ENCODE measurements at places on chromosomes 4 and X.
A peak's percentile ranks its signal among the peaks of the same experiment; 100 is the strongest.

GRCh38 chr4:54392479-54392878, 163.4 kb downstream of the PDGFRA start:
- no peaks in the 10 kb centered on the region for H3K36me3 ChIP-seq
- H3K27me3 ChIP-seq, result no peaks in the 10 kb centered on the region
- no peak for DNase-seq
- no peaks in the 10 kb centered on the region for H3K4me1 ChIP-seq
- H3K27ac ChIP-seq, result no peak overlapping the region

GRCh38 chr4:85402371-85402770, 72.6 kb upstream of the ARHGAP24 start:
- no peaks in the 10 kb centered on the region for H3K27me3 ChIP-seq
- H3K36me3 ChIP-seq, result no peaks in the 10 kb centered on the region
- no peaks in the 10 kb centered on the region for H3K4me1 ChIP-seq
- H3K27ac ChIP-seq, result no peak overlapping the region

- DNase-seq, result peak; percentile 46
- H3K4me3 ChIP-seq, result peak overlapping the region; percentile 45
- no peaks in the 10 kb centered on the region for H3K27me3 ChIP-seq
- H3K4me1 ChIP-seq, result peaks cover 90% of the 10 kb centered on the region
Observed at GRCh38 chrX:136635235-136635634, 12.7 kb upstream of the CD40LG start.

- no peak for DNase-seq
- no peak overlapping the region for H3K4me3 ChIP-seq
- H3K27me3 ChIP-seq, result no peaks in the 10 kb centered on the region
- no peaks in the 10 kb centered on the region for H3K4me1 ChIP-seq
- peak overlapping the region; percentile 47 for H3K27ac ChIP-seq
Observed at GRCh38 chr4:139188648-139189416, 11.8 kb upstream of the ELF2 start.

DNA sequence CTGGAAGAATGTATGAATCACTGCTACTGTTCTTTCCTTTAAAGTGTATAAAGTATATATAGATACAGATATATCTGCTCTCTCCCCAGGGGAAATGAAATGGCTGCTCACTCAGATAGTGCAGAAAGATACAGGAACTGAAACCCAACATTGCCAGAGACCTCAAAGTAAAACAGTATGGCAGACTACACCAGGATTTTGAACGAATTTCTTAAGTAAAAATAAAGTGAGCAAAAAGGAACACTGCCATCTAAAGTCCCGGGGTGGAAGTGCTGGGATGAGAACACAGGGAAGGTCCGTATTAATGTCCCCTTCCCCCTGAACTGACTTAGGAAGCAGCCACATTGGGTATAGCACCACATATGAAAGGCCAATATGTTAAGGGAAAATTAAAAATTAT, 93.4 kb downstream of the TMA16 start:
- DNase-seq, result no peak
- no peak overlapping the region for H3K4me3 ChIP-seq

DNA sequence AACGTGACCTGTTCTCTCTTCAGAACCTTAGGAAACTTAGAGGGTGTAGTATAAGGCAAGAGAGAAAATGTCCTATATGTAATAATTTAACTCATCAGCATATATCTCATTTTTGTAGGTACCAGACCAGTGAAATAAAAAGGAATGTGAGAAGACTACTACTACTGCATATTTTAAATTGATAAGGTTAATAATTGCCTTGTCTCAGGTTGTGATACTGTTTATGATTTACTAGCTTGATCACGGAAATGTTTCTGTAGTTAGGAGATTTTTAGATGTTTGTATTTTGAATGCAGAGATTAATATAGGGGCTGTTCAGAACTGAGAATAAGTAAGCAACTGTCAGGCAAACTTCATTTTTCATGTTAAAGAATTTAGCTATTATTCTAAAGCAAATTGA, 1563.4 kb downstream of the C4orf33 start:
- no peaks in the 10 kb centered on the region for H3K36me3 ChIP-seq
- no peaks in the 10 kb centered on the region for H3K4me1 ChIP-seq
- DNase-seq, result no peak
- H3K4me3 ChIP-seq, result no peak overlapping the region

DNA sequence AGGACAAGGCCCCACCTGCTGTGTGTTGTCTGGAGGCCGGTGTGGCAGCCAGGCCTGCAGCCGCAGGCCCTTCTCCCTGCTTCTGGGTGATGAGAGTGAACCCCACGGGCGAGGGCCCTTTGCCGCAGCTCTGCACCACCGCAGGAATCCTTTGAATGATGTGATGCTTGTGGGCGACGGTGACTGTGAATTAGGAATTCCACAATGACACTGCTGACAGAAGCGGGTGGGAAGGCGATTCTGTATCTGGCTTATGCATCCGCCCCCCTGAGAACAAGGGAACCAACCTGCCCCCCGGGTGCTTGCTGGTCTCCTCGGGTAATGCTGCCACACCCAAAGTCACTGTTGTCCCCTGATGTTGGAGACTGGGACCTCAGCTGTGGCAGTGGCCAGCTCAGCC, 19.5 kb upstream of the MAN2B2 start:
- H3K27me3 ChIP-seq, result peaks cover 8% of the 10 kb centered on the region
- no peak overlapping the region for H3K4me3 ChIP-seq
- H3K27ac ChIP-seq, result no peak overlapping the region
- DNase-seq, result no peak
- no peaks in the 10 kb centered on the region for H3K36me3 ChIP-seq
- no peaks in the 10 kb centered on the region for H3K4me1 ChIP-seq

DNA sequence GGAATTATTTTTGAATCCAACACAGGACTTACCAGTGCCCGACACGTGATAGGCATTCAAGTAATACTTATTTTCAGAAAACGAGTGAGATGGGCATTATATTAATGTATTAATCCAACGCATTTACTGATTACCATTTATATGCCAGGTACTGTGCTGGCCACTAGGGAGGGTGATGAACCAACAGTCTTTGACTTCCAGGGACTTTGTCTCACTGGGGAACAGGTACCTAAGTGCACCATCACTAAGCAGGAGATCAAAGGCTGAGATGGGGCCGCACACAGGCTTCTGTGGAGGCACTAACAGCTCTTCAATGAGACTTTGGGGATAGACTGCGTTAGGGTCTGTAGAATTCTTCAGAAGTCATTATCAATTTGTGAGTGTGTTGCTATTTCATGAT, 5.7 kb upstream of the TADA2B start:
- H3K36me3 ChIP-seq, result no peaks in the 10 kb centered on the region
- no peak overlapping the region for H3K27ac ChIP-seq
- H3K4me3 ChIP-seq, result no peak overlapping the region
- no peak for DNase-seq
- H3K4me1 ChIP-seq, result no peaks in the 10 kb centered on the region
- no peaks in the 10 kb centered on the region for H3K27me3 ChIP-seq

DNA sequence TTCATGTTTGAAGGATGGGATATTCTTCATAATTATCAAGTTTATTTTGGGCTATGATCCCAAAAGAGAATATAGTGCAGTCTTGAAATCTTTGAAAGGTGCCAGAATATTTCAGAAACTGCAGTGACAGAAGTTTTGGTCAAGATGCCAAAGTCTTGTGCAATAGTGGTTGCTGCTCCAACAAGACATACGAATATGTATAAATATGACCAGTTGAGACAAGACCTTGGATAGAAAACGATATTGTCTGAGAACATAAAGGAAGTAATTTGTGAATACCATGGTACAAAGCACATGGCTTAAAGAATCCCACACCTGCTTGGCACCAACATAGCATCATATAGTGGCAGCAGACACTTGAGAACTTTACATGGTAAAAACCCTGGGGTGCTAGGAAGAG, 48.6 kb upstream of the AMELX start:
- no peaks in the 10 kb centered on the region for H3K4me1 ChIP-seq
- no peak overlapping the region for H3K4me3 ChIP-seq
- H3K27me3 ChIP-seq, result no peaks in the 10 kb centered on the region
- no peak overlapping the region for H3K27ac ChIP-seq
- DNase-seq, result no peak

DNA sequence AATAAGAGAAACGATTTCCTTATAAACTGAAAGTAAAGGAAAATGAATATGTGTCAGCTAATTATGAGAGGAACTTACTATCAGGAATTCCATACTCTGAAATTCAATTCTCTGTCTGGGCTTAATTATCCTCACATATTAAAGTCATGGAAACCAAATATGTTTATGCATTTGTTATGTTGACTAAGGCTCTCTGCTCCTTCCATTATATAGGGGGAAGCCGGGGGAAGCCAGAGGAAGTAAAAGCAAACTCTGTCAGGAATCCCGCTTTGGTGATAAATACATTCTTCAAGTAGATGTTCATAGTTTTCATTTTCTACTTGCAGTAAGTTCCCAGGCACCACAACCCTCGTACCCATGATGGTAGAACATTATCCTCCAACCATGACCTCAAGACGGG, 142.8 kb upstream of the VCX2 start:
- no peaks in the 10 kb centered on the region for H3K27me3 ChIP-seq
- H3K36me3 ChIP-seq, result no peaks in the 10 kb centered on the region
- DNase-seq, result no peak
- no peaks in the 10 kb centered on the region for H3K4me1 ChIP-seq
- H3K27ac ChIP-seq, result no peak overlapping the region
- H3K4me3 ChIP-seq, result no peak overlapping the region

DNA sequence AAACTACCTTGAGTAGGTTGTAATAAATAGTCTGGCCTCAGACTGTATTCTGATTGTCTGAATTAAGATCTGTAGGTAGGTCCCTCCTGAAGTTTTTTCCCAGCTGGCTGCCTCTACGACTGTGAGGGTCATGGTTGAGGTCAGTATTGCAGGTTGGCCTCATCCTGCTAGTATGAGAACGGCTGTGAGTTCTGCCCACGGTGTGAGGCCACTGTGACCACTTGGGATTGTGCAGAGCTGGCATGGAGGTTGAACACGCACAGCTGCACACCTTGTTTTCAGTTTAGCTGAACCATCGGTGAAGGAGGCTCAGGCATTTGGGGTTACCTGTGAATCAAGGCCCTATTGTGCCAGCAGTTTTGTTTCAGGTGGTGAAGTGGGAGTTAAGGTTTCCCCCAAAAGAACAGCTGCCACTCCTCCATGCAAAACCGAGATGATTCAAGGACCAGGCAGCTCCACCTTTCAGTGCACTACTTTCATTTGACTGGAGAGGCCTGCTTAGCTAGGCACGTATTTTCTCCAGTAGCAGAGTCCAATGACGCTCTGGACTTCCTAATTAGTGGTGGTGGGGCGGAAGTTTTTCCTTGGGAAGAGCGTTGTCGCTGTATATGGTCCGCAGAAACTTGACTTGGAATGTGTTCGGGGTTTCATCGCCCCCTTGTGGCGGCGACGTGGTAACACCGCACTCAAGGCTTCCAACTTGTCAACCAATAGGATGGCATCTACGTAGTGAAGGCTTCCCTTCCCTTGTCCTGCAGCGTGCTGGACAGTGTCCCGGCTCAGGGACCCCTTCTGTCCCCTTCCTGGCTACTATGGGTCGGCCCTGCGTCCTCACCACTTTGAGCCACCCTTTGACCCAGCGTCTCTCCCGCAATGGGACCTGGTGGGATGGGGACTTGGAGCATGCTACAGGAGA, 13.8 kb downstream of the CMC4 start:
- H3K4me3 ChIP-seq, result peak overlapping the region; percentile 3
- no peak overlapping the region for H3K27ac ChIP-seq
- no peaks in the 10 kb centered on the region for H3K27me3 ChIP-seq
- H3K36me3 ChIP-seq, result no peaks in the 10 kb centered on the region
- peak; percentile 51 for DNase-seq
- peaks cover 9% of the 10 kb centered on the region for H3K4me1 ChIP-seq

DNA sequence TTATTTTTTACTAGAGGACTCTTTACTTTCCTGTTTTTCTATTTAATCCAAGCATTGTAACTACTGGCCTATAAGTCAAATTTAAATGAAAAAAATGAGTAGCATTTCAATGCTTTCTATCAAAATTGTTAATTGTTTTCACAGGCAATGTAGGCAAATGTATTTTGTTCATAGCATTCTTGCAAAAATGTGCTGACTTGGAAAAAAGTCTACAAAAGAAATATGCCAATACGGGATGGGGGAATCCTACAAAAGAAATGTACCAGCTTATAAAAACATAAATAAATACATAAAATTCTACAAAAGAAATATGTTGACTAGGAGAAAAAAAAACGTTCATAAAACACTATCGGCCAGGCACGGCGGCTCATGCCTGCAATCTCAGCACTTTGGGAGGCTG, 14.9 kb upstream of the S100G start:
- H3K27me3 ChIP-seq, result no peaks in the 10 kb centered on the region
- DNase-seq, result no peak
- H3K27ac ChIP-seq, result no peak overlapping the region

GRCh38 chr4:173316060-173316459, 18.1 kb downstream of the HMGB2 start:
- DNase-seq, result no peak
- H3K27ac ChIP-seq, result no peak overlapping the region
- no peaks in the 10 kb centered on the region for H3K27me3 ChIP-seq
- no peak overlapping the region for H3K4me3 ChIP-seq
- peaks cover 5% of the 10 kb centered on the region for H3K36me3 ChIP-seq

- no peak for DNase-seq
- no peaks in the 10 kb centered on the region for H3K36me3 ChIP-seq
- H3K27ac ChIP-seq, result no peak overlapping the region
- peaks cover 8% of the 10 kb centered on the region for H3K4me1 ChIP-seq
Observed at GRCh38 chr4:87978681-87979080, 3.2 kb downstream of the SPP1 start.

DNA sequence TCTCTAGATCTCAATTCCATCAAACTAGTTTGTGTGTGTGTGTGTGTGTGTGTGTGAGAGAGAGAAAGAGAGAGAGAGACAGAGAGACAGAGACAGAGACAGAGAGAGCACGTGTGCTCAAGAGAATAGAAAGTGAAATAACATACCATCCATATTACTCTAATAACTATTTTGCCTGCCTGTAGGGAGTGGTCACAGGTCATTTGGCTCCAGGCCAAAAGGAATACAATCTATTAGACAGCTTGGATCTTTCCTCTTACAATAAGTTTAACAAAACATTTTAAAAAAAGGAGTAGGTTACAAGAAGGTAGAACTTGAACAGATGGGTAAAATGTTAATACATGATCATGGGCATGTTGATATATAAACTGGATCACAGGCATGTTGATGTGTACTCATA, 76.2 kb downstream of the COL4A6 start:
- no peak overlapping the region for H3K4me3 ChIP-seq
- no peak for DNase-seq
- H3K4me1 ChIP-seq, result no peaks in the 10 kb centered on the region
- no peaks in the 10 kb centered on the region for H3K27me3 ChIP-seq
- no peaks in the 10 kb centered on the region for H3K36me3 ChIP-seq
- no peak overlapping the region for H3K27ac ChIP-seq

DNA sequence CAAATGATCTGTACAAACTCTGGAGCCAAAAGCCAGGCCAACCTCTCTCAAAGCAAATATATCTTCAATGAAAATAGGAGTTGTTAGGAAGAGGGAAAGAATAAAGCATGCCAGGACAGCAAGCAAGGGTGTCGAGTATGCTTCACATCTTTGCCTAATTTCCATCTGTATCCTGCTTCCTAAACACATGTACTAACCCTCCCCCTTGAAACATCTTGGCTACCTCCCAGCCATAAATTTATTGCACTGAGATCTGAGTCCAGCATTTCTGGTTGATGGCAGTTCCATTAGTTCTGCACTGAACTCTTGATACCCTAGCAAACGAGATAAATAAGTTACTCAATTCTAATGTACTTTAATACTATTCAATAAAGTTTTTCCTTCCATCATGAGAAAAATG, 430.5 kb upstream of the TRAM1L1 start:
- no peaks in the 10 kb centered on the region for H3K36me3 ChIP-seq
- H3K27me3 ChIP-seq, result no peaks in the 10 kb centered on the region

Data from CD8-positive, alpha-beta memory T cell (primary cell).